ENCODE measurements at places on chromosomes 3 and 15.

GRCh38 chr3:190081389-190081788 is 39.3 kb downstream of the P3H2 start:
- H3K27me3 ChIP-seq: peaks cover 32% of the 10 kb centered on the region
- H3K4me1 ChIP-seq: no peaks in the 10 kb centered on the region
- no peak overlapping the region for H3K27ac ChIP-seq
- no peak overlapping the region for H3K4me3 ChIP-seq
- H3K36me3 ChIP-seq: no peaks in the 10 kb centered on the region
- DNase-seq: no peak

DNA sequence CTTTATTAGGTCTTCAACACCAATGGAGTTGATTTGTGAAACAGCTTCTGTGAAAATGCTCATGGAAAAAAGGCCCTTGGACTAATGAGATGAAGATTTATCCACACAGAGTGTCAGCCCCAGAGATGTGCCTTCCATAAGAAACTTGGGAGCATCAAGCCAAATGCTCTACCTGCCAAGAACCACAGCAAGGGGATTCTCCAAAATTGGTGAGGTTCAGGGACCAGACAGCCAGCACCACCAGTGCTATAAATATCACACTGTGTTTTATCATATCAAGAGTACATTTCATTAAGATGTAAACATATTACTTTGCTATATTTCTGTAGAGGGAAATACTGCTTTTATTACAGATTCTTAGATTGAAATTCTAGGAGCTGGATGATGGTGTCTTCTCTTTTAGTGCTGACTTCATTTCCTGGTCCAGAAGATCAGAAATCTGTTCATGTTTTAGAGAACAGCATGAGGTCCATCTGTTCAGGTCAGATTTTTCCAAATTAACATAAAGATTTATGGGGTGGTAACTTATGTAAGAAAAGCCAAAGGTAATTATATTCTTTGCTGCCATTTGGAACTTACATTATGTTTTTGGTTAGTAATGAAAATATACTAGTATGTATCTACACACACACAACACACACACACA is 17.7 kb downstream of the SLC35G2 start:
- DNase-seq: no peak
- no peak overlapping the region for H3K4me3 ChIP-seq
- no peaks in the 10 kb centered on the region for H3K27me3 ChIP-seq
- no peaks in the 10 kb centered on the region for H3K36me3 ChIP-seq
- H3K27ac ChIP-seq: no peak overlapping the region
- no peaks in the 10 kb centered on the region for H3K4me1 ChIP-seq

- peaks cover 9% of the 10 kb centered on the region for H3K4me1 ChIP-seq
- H3K27me3 ChIP-seq: no peaks in the 10 kb centered on the region
- no peak within 1 kb of the TSS for H3K27ac ChIP-seq
Observed at GRCh38 chr15:50119063-50120040, at the start of gene ATP8B4. Gene ATP8B4, minus strand, starts transcription at chr15:50119233. Its CDS starts 12,267 bp downstream, at chr15:50106966.

GRCh38 chr15:70111203-70112073 is 13.7 kb upstream of the TLE3 start:
- H3K27me3 ChIP-seq: no peaks in the 10 kb centered on the region
- H3K27ac ChIP-seq: no peak overlapping the region
- no peaks in the 10 kb centered on the region for H3K4me1 ChIP-seq

DNA sequence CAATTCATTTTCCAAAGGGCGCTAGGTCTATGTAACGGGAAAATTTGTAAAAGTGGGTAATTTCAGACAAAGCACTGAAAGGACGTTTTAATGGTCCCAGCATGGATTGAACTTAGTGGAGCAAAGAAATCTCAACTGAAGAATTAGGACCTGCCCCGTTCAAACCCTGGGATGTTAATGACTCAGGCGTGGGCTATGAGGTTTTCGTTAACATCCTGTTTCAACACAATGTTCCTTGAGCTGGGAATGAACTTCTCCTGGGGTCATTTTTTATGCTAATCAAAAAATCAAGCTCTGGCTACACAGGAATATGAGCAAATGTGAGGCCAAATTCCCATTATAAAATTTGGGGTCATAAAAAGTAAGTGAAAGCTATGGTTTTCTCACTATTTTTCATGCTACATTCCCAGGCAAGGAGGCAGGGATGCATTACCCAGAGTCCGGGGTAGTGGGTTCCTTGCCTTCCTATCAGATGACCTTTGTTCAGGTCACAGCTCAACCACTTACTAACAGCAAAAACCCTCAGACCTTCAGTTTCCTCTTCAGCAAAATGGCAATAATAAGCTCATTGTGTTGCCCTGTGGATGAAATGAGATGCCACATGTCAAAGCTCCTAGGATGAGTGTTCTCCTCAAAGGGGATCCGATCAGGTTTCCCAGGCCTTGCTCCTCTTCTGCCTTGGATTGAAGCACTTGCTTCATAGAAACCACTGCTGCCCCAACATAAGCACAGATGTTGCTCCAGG is 271.4 kb downstream of the ARRDC4 start:
- H3K36me3 ChIP-seq: no peaks in the 10 kb centered on the region
- no peak overlapping the region for H3K27ac ChIP-seq
- no peaks in the 10 kb centered on the region for H3K27me3 ChIP-seq
- H3K4me3 ChIP-seq: no peak overlapping the region
- no peaks in the 10 kb centered on the region for H3K4me1 ChIP-seq

- no peak for DNase-seq
- H3K4me1 ChIP-seq: no peaks in the 10 kb centered on the region
- no peaks in the 10 kb centered on the region for H3K36me3 ChIP-seq
Observed at GRCh38 chr3:34109846-34110245, 311.4 kb downstream of the PDCD6IP start.

- no peaks in the 10 kb centered on the region for H3K27me3 ChIP-seq
- peaks cover 21% of the 10 kb centered on the region for H3K36me3 ChIP-seq
- peaks cover 26% of the 10 kb centered on the region for H3K4me1 ChIP-seq
- H3K27ac ChIP-seq: no peak overlapping the region
- no peak overlapping the region for H3K4me3 ChIP-seq
Observed at GRCh38 chr3:10286596-10287295, 6.0 kb downstream of the GHRL start.

DNA sequence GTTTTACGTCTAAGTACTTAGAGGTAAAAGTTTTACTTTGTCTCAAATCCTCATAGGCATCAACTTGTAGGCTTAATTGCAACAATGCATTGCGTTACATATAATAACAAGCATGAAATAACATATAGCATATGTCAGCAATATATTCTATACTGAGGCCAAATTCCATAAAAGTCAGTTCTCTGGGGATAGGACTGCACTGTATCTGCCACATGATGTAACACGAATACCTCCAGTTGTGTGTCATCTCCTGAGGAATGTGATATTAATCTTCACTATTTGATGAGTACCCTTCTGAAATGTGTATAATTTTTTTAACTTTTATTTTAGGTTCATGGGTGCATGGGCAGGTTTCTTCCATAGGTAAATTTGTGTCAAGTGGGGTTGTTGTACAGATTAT is 126.4 kb downstream of the IMPG2 start:
- no peaks in the 10 kb centered on the region for H3K4me1 ChIP-seq
- no peak overlapping the region for H3K27ac ChIP-seq
- H3K4me3 ChIP-seq: no peak overlapping the region
- no peak for DNase-seq
- peaks cover 32% of the 10 kb centered on the region for H3K27me3 ChIP-seq

- peak overlapping the region; percentile 19 for H3K27ac ChIP-seq
- H3K36me3 ChIP-seq: peaks cover 26% of the 10 kb centered on the region
- no peaks in the 10 kb centered on the region for H3K27me3 ChIP-seq
- H3K4me3 ChIP-seq: no peak overlapping the region
Observed at GRCh38 chr15:85639752-85640381, 154.9 kb downstream of the KLHL25 start.

DNA sequence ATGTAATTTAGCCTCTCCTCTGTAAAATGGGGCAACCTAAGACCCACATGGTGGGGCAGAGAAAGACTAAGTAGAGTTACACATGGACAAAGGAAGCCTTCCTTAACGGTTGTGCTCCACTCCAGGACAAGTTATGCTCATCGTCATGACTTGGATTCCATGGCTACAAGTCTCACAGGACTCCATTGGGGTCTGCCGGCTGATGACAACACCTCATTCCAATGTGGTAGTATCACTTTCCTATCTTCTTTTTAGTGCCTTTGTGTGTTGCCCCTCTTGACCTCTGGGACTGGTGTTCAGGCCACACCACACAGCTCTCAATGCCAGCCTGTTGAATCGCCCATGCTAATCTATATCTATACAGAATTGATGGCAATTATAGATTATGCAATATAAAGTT is 181.3 kb upstream of the WNT5A start:
- no peaks in the 10 kb centered on the region for H3K27me3 ChIP-seq
- no peak overlapping the region for H3K4me3 ChIP-seq
- no peaks in the 10 kb centered on the region for H3K36me3 ChIP-seq
- no peak for DNase-seq
- H3K4me1 ChIP-seq: no peaks in the 10 kb centered on the region
